LHCN-M2 (cell line): ENCODE measurements at places on chromosomes 1 and 21. TPM values are rescaled to one million over a fixed set of nuclear protein-coding genes. Genes with fewer than 3 reads are reported as not detected.
A peak's percentile ranks its signal among the peaks of the same experiment; 100 is the strongest.

WDR64 gene
- not detected in 2 replicates for total RNA-seq

DNA sequence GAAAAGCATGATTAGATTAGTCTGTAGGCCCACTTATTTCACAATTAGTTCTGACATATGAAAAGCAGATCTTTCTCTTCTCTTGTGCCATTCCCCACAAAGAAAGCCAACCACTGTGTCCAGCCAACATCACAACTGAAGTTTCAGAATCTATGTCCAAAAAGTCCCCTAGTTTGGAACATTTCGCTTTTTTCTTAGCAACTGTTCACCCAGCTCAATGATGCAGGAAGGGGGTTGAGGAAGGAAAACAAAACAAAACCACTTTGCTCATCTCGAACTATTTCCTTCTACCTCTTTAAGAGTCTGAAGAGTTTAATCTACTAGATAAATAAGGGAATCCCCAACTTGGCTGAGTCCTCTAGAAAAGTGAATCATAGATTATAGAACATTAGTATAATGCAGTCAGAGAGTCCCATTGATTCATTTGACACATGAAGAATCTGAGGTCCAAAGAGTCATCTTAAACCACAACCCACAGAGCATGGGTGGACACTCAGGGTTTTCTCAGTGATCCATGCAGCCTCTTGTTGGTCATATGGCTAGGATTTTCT lies 159.3 kb upstream of the SGIP1 start:
- peak; percentile 91 for DNase-seq

DNA sequence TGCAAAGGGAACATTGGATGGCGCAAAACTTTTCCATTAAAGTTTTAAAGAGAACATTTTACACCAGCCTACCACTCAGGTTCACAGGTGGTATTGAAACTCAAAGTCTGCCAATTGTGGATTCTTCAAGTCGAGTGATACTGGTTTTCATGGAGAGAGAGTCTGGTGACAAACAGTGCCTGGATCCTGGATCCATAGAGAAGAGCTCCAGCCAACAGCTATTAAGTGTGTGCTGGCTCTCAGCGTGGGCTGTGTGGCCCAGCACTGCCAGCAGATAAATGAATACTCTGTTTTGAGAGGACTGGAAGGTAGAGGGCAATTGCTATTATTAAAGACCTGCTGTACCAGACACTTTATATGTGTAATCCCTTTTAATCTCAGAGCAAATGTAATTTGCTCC lies 118.9 kb upstream of the SYT6 start:
- DNase-seq = no peak

DNA sequence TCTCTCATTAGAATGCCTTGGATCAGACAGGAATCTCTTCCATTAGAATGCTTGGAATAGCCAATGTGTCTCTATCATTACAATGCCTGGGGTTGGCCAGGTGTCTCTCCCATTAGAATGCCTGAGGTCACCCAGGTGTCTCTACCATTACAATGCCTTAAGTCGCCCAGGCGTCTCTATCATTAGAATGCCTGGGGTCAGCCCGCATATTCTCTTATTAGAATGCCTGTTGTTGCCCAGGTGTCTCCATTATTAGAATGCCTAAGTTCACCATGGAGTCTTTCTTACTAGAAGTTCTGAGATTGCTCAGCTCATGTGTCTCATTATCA lies 60.2 kb downstream of the RNF187 start:
- no peak for DNase-seq

VANGL1 gene
- total RNA-seq = 19.0 and 27.1 TPM in 2 replicates
